ENCODE measurements at places on chromosomes 1 and 21. TPM values are rescaled to one million over a fixed set of nuclear protein-coding genes. Genes with fewer than 3 reads are reported as not detected.

GRCh38 chr1:172320733-172321132, 99.8 kb upstream of the C1orf105 start:
- DNase-seq, result no peak

GRCh38 chr1:12276225-12276624, 46.4 kb downstream of the VPS13D start:
- peak; percentile 60 for DNase-seq

DNA sequence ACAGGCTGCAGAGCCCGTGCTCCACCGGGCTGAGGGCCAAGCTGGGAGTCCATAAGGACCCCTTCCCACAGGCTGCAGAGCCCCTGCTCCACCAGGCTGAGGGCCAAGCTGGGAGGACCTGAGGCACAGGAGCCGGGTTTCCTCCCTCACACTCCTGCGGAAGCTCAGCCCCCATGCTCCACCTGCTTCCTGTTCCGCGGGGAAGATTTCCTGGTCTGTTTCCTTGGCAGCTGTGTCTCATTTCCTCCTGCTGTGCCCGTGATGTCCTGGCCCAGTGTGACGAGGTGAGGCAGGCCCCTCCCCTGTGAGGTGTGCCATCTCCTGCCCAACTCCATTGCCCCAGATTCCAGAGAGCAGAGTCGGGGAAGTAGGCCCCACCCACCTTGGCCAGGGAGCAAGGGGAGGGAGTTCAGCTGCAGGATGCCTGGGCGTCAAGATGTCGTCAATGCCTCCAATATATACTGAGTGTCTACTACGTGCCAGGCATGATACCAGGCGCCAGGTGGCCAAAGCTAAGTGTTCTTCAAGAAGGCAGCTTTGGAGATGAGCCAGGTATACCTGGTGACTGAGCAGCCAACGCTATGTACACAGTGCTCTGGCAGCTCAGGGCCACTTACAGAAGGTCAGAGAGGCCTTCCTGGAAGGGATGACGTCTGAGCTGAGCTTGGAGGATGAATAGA, 58.8 kb downstream of the NAV1 start:
- DNase-seq, result no peak

- no peak for DNase-seq
Measured at GRCh38 chr1:10456661-10457060, 6.8 kb downstream of the CORT start.

LCE6A gene
- polyA plus RNA-seq, result not detected

DNA sequence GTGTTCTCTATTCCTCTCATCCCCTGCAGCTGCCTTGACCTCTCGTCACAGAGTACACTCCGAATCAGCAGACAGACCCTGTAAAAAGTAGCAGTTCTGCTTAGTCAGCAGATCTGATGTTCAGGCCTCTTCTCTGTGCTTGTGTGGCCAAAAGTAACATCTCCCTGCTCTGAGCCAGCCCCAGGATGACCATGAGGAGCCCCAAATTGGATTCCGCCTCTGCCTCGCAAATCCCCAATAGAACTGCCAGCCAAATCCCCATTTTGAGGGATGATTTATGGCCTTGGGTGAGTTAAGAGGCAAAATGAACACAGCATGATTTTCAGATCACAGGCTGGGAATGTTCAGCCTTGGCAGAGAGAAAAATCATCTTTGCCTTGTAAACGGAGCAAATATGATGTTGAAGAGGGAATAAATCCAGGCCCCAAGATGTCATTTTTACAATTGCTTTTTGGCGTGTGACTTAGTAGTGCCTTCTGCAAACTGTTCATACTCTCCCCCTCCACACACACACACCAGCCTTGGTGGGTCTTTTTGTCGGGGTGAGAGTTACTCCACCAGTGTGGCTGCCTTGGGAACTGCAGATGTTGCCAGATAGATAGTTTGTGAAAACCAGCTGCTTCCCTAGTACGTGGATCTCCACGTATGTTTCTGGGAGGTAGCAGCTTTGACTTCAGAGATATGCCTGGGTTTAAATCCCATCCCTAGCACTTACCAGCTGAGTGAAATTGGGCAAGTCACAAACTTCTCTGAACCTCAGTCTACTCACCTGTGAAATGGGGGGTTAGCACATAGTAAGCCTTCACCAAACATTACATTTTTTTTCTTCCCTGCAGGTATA, 77.8 kb downstream of the MAN1C1 start:
- no peak for DNase-seq

DNA sequence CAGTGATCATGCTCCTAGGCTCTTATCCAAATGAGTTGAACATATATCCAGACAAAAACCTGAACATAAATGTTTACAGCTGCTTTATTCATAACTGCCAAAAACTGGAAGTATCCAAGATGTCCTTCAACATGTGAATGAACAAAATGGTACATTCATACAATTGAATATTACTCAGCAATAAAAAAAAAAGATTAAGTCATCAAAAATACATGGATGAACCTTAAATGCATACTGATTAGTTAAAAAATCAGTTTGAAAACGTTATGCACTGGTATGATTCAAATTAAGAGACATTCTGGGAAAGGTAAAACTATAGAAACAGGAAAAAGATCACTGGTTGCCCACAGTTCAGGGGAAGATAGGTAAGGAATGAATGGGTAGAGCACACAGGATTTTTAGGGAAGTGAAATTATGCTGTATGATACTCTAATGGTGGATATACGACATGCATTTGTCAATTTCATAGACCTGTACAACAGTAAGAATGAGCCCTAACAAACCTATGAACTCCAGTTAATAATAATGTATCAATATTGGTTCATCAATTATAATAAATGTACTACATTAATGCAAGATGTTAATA, 3.1 kb downstream of the LRRC40 start:
- no peak for DNase-seq

- no peak for DNase-seq
Measured at GRCh38 chr1:4025752-4026151, 125.7 kb upstream of the C1orf174 start.

- no peak for DNase-seq
Measured at GRCh38 chr1:201061049-201061448, 37.5 kb upstream of the KIF21B start.

DNA sequence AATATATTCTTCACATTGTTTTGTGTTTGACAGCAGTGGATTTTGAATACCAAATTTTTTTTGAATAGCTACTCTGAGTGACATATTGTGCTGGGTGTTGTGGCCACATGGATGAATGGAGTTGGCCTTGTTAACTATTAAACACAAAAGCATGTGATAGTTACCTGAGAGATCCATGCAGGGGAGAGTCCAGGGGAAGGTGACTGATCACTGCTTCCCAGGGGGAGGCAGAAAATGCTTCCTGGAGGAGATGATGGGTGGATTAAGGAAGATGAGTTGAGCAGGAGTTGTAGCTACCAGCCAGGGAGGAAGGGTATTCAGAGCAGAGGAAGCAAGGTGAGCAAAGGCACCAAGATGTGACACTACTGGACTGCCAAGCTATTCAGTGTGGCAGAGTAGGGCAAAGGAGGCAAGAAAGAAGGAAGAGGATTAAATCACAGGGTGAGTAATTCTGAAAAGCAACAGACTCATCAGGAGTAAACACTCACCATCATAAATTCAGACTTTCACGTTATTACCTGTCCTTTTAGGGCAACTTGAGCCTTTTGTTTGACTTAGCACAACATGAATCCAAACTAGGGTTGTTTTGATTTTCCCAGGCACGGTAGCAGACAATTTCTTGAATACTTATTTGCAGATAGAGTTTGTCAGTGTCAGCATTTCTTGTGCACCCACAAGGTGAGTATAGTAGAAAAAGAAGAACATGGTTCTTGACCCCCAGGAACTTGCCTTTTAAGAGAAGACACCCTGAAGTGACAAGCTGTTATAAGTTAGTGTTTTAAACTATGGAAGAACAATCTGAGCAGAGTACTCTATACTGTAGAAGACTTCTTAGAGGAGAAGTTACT, 4.2 kb downstream of the CD46 start:
- DNase-seq, result peak; percentile 42

DNA sequence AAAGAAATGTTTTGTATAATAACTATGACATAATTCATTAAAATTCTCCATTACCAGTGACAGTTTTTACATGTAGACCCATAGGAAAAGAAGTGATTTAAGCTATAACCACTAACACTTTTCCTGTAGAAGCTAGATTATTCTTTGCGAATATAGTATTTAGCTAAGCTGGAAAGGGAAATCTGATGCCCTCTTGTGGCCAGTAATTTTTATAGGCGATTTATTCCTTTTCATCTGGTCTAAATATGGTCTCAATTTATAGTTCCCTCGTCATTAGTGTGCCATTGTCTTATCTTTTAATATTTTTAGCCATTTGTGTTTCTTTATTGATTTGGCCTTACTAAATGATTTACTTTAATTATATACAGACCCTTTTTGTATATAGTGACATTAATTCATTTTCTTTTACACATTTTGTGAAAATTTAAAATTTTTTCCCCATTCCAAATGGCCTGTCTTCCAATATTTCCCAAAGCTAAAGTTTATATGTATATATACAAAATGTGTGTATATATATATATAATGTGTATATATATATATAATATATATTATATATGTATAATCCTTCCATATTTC, 26.7 kb downstream of the BTG3 start:
- peak; percentile 59 for DNase-seq

MAB21L3 gene
- 1.4 TPM for polyA plus RNA-seq

ATP1A1 gene
- polyA plus RNA-seq, result 1,042 TPM

COL6A1 gene
- polyA plus RNA-seq, result 475 TPM

KRTAP10-12 gene
- not detected for polyA plus RNA-seq

DNA sequence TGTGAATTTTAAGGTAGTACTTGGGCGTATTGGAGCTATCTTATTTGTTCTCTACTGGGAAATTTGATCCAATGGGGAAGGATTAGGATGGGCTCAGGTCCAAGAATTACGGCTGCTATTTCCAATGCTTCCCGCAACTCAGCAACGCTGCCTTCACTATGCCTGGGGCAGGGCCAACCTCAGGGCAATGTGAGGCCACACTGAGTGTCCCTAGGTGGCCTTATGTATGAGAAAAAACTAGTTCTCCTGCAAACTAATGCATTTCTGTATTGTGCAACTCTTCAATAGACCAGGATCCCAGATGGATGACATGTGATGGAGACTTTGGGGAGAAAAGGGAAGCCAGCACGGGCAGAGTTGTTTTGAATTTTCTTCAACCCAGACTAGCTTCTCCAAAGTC, 168.1 kb downstream of the DUSP10 start:
- no peak for DNase-seq

DNA sequence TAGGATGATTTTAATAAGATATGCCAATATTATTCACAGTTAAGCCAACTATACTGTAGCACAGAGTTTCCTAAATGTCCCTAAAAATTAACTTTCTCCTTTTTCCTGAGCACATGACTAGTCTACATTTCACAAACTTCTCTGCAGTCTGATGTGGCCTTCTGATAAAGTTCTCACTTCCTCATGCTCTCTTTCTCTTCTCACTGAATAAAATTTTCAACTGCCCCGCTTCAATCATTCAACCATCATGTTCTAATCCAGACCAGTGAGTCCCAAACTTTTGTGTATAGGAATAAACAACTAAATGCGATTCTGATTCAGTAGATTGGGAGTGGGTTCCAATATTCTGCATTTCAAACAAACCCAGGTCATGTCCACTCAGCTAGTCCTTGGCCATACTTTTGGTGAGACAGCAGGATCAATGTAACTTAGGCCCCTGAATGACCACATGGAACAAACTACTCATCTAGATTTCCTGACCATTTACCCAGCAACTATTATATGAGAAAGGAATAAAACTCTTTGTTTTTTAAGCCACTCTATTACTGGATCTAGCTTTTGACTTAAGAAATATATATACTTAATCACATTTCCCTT, 20.1 kb downstream of the TUT4 start:
- DNase-seq, result no peak

DNA sequence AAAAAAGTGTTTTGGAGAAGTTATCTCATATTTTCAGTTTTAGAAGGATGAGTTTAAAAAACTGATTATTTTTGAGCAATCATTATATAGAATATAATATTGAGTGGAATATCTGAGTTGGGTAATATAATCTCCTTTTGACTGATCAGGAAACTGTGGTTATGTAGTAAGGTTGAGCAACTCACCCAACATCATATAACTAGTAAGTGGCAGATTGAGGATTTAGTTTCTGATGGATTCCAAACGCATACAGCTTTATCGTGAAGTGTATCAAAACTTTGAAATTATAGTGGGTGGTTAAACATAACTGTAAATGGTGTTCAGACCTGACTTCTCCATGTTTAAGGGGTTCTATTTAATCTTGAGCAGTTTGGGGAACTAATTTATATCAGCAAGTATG, 98.6 kb downstream of the OLFM3 start:
- no peak for DNase-seq

DNA sequence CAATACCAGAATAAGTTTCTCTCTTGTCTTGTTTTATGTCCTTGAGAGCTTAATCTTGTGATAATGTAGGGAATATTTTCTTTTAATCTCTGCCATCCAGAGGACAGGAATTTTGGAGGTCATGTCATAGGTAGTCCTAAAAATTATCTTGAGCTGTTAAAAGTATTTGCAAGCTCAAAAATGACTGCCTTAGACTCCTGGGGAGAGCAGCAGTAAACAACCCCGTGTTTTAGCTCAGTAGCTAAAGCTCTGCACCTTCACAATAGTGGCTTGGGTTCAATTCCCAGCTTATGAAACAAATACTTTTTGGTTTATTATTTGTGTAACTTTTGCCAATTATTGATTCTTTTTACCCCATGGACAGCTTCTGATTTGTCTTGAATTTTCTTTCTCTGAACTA, 99.4 kb upstream of the OLFM3 start:
- no peak for DNase-seq

All from small intestine (tissue), 16 donors.